Smooth muscle cell of trachea (primary cell): ENCODE measurements at places on chromosomes 3 and 15. TPM values are rescaled to one million over a fixed set of nuclear protein-coding genes. Genes with fewer than 3 reads are reported as not detected.

Gene CHRD
- total RNA-seq, result 0.73 and 2.6 TPM in 2 replicates

Gene NUP210
- under 0.01 TPM in 2 replicates for total RNA-seq

Gene AMT
- 1.2 and 3.2 TPM in 2 replicates for total RNA-seq

Gene ARGFX
- not detected in 2 replicates for total RNA-seq

Gene ADAMTSL3
- total RNA-seq, result 0.17 and 1.2 TPM in 2 replicates

Gene AMOTL2
- total RNA-seq, result 42.2 and 77.1 TPM in 2 replicates

Gene NR2F2
- total RNA-seq, result 23.0 and 23.9 TPM in 2 replicates

Gene TEX9
- 5.5 and 7.3 TPM in 2 replicates for total RNA-seq

Gene CPN2
- not detected in 2 replicates for total RNA-seq

Gene KLF15
- 3.2 and 4.1 TPM in 2 replicates for total RNA-seq

Gene MCTP2
- 18.9 and 19.6 TPM in 2 replicates for total RNA-seq

Gene ZNF80
- total RNA-seq, result not detected in 2 replicates
